Fibroblast of skin of abdomen (primary cell): ENCODE measurements at places on chromosomes 5 and 9.

DNA sequence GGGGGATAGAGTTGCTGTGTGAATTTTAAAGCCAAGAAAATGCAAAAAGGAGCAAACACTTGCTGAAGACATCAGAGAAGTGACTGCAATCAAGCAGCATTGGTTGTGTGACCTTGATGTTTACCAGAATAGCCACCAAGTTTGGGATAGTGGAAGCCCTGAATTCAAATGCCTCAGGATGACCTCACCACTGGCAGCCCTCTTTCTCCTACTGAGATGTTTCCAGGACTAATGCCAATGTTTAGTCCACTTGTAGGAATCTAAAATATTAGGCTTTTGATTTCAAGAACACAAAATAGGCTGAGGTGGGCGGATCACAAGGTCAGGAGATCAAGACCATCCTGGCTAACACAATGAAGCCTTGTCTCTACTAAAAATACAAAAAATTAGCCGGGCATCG, 112.2 kb upstream of the NUDT12 start:
- peak; percentile 31 for DNase-seq

DNA sequence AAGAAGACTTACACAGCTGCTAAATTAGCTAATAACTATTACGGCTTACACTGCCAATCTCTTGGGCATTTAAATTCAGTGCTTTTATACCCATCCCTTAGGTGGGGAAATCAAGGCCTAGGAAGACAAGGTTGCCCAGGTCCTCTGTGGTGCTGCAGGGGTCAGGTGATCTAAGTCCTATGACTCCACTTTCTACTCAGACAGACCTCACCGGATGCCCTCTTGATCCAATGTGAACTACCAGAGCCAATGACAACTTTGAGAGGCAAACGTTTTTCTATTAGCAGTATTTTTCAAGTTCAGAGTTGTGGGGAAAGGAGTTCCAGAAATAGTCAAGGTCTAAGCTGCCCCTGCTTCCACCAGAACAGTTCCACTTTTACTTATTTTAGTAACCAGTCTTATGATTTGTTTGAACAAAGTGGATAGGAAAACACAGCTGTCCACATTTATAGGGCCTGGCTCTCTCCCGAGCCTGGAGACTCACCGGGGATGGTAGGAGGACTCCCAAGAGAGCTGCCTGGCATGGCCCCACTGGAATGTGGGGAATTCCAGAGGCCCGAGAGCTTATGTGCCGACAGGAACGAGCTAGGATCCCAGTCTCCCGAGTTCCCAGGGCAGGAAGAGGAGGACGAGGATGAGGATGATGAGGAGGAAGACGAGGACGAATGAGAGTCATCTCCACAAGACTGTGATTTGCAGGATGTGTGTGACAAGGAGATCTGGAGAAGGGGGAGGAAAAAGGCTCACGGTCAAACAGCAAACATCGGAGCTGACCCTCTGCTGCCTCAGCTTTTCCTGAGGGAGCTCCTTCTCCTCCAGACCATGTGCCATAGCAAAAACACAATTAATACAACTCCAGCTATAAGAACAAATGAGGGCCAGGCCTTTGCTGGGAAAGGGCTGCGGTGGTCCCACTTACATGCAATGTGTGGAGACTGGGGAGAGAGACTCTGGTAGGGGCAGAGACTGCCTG, 16.7 kb downstream of the FAM193B start:
- peak; percentile 80 for DNase-seq

- DNase-seq, result no peak
Measured at GRCh38 chr5:8136271-8136670, 267.3 kb downstream of the MTRR start.

- no peak for DNase-seq
Measured at GRCh38 chr9:126999315-127000068, 84.9 kb downstream of the RALGPS1 start.

GRCh38 chr9:38269775-38270174, 122.7 kb upstream of the ALDH1B1 start:
- DNase-seq, result no peak

DNA sequence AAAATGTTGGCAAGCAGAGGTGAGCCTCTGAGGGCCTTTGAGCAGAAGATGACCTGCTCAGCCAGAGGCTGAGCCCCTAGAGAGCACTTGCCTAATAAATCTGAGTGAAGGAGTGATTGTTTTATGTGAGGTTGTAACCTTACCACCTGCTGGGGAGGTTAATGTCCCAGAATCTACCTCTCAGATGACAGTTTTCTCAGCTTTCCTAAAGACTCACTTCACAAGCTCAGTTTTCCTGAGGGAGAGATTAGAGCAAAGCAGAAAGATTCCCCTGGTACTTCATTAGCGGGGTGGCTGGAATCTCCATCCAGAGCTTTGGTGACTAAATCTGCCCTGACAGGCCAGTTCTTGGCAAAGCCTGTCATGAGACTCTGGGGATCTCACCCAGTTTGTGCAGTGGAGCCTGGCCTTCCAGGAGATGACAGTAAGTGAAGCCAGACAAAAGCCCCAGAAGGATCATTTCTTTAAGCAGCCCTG, 48.8 kb upstream of the GALNT10 start:
- DNase-seq, result no peak

DNA sequence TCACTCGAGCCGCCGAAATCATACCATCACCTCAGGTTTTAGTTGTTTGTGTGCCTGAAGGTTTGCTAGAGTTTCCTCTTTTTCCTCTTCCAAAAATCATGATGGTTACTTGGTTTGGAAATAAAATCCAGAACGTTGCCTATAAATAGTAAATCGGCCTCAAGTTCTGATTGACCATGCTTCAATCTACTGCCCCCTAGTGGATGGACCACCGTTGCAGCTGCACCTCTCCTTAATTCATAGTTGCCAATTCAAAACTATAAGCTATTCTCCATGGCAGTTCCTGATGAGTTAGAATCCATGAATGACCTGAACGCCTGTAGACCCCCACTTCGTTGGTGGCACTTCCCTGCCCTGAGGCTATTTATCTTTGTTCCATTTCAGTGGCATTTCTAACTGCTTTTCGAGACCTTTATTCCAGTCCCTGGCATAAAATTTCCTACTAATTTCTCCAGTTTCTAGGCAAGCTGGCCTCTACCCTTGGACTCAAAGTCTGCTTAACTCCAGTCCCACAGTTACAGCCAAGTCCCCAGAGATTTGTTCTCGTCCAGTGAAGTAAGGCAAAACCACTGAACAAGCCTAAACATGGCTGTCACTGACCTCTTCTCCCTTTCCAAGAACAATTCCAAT, 422.6 kb downstream of the EFNA5 start:
- peak; percentile 28 for DNase-seq

DNA sequence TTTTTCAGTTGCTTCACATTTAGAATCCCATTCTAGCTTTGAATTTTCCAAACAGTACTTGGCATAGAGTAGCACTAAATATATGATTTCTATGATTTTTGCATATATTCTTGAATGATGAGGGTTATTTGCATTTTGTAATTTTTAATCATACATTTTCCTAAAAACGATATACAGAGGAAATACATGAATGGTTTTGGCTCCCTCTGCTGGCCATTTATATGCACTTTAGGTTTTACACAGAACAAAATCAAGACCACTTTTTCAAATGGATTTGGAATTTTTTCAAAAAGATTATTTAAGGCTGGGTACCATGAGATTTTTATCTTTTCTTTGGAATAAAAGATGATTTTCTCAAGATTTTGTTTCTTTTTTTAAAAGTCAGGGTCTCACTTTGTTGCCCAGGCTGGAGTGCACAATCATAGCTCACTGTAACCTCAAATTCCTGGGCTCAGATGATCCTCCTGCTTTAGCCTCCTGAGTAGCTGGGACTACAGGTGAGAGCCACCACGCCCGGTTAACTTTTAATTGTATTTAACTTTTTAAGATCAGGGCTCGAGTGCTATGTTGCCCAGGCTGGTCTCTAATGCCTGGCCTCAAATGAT, 16.7 kb upstream of the COMMD10 start:
- DNase-seq, result peak; percentile 55

DNA sequence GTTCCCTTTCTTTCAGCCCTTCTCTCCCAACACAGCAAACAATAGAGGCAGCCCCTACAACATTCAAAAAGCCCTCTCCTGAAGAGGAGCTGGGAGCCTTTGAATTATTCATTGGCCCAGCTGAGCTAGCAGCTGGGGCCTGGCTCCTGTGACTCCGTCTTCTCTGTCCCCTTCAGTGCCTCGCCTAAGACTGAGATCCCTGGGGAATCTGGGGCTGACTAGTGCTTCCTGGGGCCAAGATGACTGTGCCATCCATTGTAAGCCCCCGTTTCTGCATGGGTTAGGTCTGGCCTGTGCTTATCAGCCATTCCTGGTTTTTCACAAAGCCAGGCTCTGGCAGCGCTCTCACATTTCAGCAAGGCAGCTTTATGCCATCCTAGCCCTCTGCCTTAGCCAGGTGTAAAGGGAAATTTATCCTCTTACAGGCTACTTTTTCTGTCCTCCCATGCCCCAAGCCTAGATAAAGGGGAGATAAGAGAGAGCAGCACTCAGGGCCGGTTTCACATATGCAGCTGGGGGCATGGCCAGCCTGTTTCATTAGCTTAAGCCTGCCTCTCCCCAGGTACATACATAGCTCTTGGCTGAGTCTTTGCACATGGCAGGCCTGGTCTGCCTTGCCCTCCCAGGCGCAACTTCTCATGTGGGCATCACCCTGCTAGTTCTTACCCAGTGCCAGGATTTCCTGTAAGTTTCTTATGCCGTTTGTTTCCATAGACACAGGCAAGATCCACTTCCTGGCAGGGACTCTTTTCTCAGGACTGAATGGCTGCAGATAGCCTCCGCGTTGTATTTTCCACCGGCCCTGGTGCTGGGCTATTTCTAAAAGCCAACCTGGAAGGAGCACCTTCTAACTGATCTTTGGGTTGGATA, 15.8 kb downstream of the PTPA start:
- no peak for DNase-seq

DNA sequence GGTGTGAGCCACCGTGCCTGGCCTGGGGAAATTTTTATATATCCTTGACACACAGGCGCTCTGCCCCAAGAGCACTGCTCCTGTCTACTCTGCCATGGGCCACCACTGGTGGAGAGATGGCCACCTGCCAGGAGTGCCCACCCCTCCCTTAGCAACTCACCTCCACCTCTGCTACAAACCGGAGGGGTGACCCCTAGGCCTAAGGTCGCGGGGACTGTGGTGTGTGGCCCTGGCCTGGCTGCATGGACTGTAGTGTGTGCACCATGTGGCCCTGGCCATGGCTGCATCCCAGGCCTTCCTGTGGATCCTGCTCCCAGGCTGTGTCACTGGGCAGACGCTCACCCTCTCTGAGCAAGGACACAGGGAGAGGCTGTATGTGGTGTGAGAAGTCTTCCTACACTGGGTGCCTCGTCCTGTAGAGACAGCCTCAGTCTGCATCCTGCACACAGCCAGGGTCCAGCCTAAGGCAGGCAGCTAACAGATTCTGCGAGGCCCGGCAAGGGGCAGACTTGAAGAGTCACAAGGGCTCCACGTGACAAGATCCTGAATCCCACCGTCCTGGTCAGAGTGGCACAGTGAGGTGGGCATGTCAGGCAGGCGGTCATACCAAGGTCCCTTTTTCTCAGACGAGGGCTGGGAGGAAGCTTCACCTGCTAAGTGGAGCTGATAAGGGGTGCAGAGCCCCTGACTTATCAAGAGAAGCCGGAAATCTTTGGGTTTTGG, 10.3 kb downstream of the NINJ1 start:
- no peak for DNase-seq

DNA sequence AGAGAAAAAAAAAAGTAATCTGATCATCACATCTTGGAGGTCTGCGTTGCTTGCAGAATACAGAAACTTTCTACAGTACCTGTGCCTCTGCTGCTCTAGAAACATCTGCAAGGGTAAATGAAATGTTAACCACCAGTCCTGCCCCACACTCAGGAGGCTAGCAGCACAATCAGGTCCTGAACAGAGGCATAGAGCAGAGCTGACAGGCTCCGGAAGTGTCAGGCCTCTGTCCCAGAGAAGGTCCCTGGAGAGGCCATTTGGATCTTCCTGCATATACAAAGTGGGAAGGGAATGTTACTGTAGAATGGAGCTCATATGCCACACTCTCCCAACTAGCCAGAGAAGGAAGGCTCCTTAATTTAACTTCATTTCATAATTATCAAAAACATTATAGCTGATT, 7.2 kb downstream of the NRG2 start:
- no peak for DNase-seq

DNA sequence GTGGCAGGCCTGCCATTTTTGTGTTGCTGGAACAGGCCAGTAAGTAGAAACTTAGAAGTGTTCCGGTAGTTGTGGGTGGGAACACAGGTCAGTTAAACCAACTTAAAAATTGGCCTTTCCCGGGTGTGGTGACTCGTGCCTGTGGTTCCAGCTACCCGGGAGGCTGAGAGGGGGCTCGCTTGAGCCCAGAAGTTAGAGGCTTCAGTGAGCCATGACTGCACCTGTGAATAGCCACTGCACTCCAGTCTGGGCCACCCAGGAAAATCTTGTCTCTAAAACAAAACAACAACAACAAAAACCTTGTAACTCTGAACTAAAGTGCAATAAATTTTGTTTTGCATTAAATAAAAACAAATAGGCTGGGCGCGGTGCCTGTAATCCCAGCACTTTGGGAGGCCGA, 1.4 kb upstream of the NHP2 start:
- no peak for DNase-seq

- peak; percentile 56 for DNase-seq
Measured at GRCh38 chr9:126965541-126966428, 51.2 kb downstream of the RALGPS1 start.

- no peak for DNase-seq
Measured at GRCh38 chr9:134423166-134423565, 96.9 kb downstream of the RXRA start.

DNA sequence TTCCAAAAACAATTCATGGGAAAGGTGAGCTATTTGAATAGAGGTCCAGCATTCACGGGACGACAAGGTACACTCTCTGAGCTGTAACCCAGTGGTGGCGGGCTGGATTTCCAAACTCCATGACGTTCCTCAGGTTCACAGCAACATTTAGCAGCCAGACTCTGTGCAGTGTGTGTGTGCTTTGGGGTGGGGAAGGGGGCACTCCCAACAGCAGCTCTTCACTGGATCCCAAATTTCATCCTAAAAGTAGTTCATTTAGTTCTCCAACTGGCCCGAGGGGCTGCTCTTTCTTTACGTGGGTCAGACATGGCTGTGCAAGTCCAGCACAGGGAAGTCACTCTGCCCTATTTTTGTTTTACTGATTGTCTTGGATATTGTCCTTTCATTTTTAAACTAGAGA, 98.0 kb upstream of the IRX2 start:
- DNase-seq, result no peak

- DNase-seq, result peak; percentile 36
Measured at GRCh38 chr5:109529520-109529919, 119.7 kb upstream of the PJA2 start.
